Muscle of back (tissue), 13 donors: ENCODE measurements at places on chromosomes 13 and 19.

GRCh38 chr19:45304141-45304926 is 18.3 kb downstream of the CKM start:
- DNase-seq = no peak

DNA sequence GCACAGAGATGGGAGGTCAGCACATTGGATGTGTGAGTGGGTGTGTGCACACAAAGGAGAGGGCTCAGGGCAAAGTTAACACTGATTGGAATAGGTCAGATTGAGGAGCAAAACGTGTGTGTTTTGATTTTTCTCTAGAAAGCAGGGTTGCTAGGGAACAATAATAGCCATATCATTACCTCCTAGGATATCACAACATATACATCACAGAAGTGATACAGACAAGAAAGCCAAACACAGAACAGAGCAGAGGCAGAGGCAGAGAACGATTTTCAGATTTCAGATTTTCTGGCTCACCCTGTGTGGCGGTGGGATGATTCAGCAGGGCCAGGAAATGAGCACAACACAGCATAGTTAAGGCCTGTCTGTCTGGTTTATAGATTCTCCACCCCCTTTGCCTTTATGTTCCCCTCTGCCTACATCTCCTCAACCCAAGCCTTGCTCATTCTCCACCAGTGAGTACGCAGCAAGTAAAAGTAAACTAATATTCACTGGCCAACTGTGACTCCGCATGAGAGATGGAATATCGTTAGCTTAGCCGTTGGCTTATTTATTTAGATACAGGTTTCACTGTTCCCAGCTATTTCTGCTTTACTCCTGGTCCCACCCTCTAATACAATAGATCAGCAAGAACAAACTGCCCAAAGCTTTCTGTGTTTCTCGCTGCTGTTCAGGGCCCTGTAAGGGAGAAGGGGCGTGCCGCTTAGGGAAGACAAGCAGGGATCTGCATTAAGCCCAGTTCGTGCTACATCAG is 182.7 kb upstream of the TSC22D1 start:
- peak; percentile 53 for DNase-seq

DNA sequence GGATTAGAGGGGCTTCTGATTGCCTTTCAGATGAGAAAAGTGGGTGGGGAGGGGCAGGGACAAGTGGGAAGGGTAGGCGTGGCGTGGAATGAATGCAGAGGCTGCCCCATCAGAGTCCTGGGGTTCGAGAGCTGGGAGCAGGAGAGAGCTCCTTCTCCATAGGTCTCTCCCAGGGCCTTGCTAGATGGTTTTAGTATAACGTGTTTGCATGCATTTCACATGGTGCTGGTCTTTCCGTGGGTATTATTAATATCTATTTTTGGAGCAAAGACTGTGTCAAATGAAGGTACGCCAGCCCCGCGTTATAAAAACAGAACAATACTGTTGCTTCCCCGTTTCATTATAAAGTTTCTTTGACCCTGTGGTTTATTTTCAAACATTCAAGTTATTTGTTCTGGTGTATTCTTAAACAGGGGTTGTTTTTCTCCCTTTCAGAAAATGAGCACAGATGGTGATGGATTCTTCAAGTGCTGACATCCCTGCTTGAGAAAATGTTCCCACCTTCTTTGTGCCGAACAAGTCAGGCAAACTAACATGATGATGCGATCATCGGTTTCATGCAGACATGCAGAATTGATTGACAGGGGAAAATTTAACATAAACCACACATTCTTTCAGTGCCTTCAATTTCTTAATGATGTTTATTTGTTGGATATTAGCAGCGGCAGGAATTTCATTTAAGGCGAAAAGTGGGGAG is 62.1 kb upstream of the ZNF536 start:
- DNase-seq = no peak

DNA sequence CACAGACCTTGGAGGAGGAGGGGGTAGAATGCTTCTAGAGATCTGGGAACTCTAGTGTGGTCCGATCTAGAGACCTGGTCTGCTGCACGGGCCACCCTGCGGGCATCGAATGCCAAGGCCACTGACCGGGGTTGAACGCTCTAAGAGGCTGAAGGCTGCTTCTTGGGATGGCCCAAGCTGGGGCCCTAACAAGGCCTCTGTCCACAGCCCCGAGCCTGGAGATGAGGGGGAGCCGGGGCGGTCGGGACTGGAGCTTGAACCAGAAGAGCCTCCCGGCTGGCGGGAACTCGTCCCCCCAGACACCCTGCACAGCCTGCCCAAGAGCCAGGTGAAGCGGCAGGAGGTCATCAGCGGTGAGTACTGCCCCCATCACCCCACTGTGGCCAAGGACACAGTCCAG is 15.3 kb downstream of the ARHGEF1 start:
- no peak for DNase-seq

DNA sequence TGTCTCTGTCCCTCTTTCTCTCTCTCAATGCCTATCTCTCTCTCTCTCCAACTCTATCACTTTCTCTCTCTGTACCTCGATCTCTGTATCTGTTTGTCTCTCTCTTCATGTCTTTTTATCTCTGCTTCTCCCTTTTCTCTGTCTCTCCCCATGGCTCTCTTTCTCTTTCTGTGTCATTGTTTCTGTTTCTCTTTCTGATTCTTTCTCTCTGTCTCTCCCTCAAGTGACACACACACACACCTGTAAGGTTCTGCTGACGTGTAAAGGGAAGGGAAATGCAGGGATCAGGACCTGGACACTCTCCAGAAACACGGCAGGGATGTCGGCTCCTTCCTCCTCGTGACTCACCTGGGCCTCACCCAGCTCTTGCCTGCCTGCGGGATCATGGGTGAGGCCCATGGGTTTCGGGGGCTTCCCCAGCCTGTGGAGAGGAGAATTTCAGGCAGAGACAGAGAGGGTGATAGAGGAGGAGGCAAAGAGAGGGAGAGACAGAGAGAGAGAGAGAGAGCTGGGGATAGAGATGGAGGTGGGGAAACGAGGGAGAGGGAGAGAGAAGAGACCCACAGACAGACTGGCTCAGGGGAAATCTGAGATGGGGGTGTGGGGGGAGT is 5.4 kb upstream of the PLAUR start:
- DNase-seq = no peak

DNA sequence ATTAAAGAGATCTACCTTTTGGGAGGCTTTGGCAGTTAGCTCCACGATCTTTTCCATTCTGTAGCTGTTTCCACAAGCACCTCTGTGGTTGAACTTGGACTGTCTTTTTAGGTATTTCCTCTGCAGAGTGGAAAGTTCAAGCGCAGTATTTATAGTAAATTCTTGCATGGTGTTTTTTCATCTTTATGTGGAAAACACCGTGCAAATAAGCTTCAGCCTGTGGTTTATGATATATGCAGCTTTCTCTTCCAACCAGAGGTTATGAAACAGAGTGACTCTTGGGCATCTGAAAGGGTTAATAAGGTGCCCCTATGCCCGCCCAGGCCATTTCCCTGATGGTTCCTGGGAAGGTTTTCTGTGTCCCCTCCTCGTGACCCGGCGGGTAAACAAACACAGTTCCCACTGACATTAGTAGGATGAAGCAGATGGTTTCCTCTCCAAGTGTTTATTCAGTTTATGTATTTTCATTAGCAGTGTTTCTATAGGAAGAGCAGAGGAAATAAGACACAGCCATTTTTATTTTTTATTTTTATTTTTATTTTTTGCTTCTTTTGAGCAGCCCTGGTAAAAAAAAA is 39.7 kb upstream of the RNF113B start:
- no peak for DNase-seq

GRCh38 chr13:24540236-24541126 is 27.9 kb upstream of the PARP4 start:
- peak; percentile 10 for DNase-seq

DNA sequence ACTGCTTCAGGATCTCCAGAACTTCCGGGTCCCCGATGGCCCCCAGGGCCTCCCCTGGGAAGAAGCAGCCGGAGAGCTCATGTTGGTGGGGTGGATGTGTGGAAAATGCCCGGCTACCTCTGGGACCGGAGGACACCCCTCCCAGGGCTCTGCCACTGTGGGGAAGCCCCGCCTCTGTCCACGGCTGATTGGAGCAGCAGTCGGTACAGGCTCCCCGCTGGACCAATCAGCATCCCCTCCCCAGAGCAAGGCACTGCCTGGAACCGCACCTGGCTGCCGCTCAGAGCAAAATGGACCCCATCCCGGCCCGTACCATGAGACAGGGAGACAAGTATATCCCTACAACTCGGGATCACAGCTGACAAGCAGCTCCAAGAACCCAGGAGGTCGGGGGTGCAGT is 6.4 kb downstream of the DOHH start:
- DNase-seq = no peak

GRCh38 chr19:7833225-7834099 is 3.4 kb downstream of the EVI5L start:
- no peak for DNase-seq

DNA sequence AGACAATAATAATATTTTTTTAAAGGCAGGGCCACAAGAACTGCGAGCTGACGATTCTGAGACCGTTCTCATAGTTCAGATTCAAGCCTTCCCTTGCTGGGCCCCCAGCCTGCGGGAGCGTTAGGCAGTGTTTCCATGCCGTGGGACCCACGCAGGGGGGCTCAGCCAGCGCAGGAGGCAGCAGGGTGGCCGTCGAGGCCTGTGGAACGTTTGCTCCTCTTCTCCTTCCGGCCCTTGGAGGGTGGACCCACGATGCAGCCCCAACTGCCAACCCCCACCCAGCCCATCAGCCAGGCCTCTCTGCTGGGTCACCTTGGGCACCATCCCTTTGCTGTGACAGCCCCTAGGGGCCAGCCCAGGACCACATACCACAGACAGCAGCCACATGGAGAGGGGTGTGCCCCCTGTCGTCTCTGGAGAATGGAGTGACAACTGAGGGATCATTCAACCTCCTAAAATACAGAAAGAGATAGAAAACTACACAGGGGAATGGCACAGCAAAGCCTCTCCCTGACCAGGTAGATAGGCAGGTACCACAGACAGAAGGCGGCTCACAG is 46.8 kb downstream of the PDCD5 start:
- DNase-seq = no peak

DNA sequence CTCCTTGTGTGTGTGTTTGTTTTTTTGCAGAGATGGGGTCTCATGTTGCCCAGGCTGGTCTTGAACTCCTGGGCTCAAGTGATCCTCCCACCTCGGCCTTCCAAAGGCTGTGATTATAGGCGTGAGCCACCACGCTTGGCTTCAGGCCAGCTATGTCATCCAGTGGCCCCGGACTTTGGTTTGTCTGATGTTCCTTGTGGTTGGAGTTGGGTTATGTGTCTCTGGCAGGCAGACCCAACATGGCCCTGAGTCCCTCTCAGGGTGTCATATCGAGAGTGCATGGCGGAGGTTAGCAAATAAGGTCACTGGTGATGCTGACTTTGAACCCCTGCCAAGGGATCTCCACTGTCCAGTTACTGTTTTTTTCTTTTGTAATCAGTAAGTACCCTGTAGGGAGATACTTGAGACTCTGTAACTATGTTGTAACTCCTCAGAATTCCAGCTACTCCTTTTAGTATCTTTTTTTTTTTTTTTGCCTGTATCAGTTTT is 37.3 kb downstream of the SMARCA4 start:
- DNase-seq = no peak
